ENCODE measurements at places on chromosomes 3 and 15.
A peak's percentile ranks its signal among the peaks of the same experiment; 100 is the strongest.

DNA sequence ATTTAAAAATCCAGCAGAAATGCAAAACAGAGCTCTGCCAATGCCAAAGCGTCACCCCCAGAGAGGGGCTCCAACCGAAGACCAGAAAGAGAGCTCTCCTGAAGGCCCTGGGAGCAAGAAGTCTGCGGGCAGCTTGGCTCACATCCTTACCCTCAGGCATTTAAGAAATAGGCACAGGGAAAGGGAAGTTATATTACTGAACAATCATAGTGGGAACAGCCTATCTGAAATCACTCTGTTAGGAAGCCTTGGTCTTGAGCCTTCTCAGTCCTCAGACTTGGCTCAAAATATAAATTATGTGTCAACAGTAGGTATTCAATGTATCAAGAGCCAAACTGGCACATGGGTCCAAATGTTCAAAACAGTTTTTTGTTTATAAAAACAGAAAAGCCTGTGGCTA lies 10.3 kb upstream of the PPARG start:
- H3K4me1 ChIP-seq: no peaks in the 10 kb centered on the region
- DNase-seq: no peak
- H3K27ac ChIP-seq: no peak overlapping the region
- no peak overlapping the region for H3K4me3 ChIP-seq

DNA sequence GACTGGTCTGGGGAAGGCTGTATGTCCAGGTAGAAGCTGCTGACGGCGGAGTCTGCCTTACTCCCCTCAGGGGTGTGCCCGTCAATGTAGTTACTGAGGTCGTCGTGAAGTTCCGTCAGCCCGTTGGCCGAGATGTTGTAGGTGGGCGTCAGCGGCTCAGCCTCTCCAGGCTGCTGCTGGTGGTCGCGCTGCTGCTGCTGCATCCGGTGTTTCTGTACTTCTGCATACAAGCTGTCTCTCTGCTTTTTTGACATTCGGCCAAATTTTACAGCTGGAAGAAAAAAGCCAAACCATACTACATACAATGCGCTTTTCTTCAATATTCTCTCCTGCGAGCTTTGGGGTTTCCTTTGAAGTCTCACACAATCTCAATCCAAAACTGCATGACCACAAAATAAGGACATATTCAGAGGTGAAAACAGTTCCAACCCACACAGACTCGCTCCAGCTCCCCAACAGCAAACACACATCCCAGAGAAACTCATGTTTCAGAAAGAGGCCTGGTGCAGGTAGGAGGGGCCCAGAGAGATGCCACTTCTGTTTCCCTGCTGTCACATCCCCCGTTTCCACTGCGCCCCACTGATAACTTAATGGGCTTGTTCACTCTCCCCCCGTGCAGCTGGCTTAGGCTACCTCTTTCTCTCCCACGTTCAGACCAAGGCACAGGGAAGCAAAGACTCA lies 32.5 kb upstream of the ICE2 start:
- H3K4me1 ChIP-seq: no peaks in the 10 kb centered on the region
- DNase-seq: no peak
- no peaks in the 10 kb centered on the region for H3K27me3 ChIP-seq
- no peak overlapping the region for H3K4me3 ChIP-seq

DNA sequence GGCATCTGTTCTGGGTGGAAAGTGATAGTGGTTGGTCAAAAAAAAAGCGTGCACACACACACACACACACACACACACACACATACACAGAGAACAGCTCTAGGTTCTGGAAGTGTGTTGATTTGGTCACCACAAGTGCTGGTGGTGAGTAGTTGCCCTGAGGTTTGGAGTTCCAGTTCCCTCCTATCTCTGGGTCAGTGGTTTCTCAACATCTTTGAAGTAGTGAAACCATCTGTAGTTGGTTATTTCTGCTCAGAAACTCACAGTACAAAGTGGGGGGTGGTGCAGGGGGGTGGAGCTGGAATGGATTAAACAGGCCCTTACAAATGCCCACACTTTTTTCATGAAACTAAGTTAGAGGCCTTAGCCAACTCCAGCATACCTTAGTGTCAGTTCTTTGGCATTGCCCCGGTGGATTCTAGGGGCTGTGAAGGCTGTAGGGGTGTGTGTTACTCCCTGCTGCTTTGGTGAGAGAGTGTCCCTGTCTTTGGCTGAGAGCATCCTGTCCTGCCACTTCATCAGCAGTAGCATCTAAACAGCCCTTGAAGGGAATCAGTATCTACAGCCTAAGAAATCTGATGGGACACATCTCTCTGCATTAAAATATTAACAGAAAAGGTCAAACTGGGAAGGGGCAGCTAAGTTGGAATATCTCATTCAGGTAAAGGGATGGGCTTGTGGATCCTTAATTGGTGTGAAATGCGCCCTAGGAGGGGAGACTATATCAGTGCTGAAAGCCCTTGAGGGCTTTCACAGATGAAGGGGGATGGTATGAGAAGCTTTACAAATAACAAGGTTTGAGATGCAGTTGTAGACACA lies 20.6 kb downstream of the SMAD3 start:
- DNase-seq: no peak
- H3K27ac ChIP-seq: no peak overlapping the region
- no peaks in the 10 kb centered on the region for H3K36me3 ChIP-seq
- no peaks in the 10 kb centered on the region for H3K27me3 ChIP-seq
- H3K4me1 ChIP-seq: peaks cover 3% of the 10 kb centered on the region

GRCh38 chr3:127038466-127038865 lies 55.6 kb downstream of the PLXNA1 start:
- H3K27me3 ChIP-seq: no peaks in the 10 kb centered on the region
- no peak overlapping the region for H3K4me3 ChIP-seq
- no peak overlapping the region for H3K27ac ChIP-seq
- H3K36me3 ChIP-seq: peaks cover 6% of the 10 kb centered on the region

GRCh38 chr15:39925112-39925842 lies 5.2 kb upstream of the GPR176 start:
- DNase-seq: no peak
- H3K4me3 ChIP-seq: no peak overlapping the region

- no peak overlapping the region for H3K4me3 ChIP-seq
- peaks cover 14% of the 10 kb centered on the region for H3K36me3 ChIP-seq
- H3K27ac ChIP-seq: no peak overlapping the region
- H3K27me3 ChIP-seq: no peaks in the 10 kb centered on the region
Measured at GRCh38 chr15:69424748-69425413, 10.7 kb downstream of the KIF23 start.

DNA sequence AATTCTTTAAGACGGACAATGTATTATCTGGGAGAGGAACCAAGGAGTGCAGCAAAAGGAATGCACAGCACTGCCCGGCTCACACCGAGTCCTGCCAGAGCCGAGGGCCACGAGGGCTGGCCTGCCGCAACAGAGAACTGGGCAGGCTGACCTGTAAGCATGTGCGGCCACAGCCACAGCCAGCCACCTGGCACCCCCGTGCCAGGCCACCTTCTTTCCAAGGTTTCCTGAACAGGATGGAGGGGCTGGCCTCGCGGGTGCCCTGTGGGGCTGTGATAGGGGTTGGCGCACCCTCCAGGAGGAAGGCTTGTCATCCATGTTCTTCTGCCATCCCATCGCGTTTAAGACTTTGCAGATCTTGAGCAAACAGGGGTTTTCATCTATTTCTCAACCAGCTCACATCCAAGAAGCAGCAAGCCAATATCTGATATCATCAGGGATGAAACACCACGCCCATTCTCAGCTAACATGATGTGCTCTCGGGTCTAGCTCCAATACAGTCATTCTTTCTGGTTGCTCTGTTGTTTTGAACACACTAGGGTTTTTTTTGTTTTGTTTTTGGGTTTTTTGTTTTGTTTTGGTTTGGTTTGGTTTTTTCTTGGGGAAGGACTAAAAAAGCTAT lies 10.2 kb downstream of the CA12 start:
- no peaks in the 10 kb centered on the region for H3K27me3 ChIP-seq
- H3K36me3 ChIP-seq: no peaks in the 10 kb centered on the region
- no peak overlapping the region for H3K27ac ChIP-seq
- no peak for DNase-seq
- H3K4me1 ChIP-seq: no peaks in the 10 kb centered on the region
- H3K4me3 ChIP-seq: no peak overlapping the region

DNA sequence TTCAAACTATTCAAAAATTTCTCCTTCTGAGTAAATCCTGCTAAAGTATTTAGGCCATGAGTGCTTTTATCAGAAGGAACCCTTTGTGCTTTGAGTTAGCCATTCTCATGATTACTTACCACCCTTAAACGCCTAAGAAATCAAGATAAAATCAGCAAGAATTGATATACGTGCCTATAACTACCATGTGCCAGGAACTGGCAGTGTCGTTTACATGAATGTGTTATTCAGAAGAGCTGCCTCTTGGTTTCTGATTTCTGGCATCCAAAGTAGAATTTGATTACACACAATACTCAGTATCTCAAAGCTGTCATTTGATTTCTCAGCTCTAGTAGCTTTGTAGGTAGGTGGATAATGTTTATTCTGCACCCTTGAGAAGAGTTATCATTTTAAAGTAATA lies 351.3 kb upstream of the CCDC54 start:
- H3K27me3 ChIP-seq: no peaks in the 10 kb centered on the region
- no peak overlapping the region for H3K27ac ChIP-seq
- H3K36me3 ChIP-seq: no peaks in the 10 kb centered on the region

- H3K27me3 ChIP-seq: peaks cover 53% of the 10 kb centered on the region
- H3K4me3 ChIP-seq: no peak overlapping the region
- no peak for DNase-seq
- H3K4me1 ChIP-seq: peaks cover 9% of the 10 kb centered on the region
Measured at GRCh38 chr3:147404800-147405230, 1.5 kb downstream of the ZIC4 start.

DNA sequence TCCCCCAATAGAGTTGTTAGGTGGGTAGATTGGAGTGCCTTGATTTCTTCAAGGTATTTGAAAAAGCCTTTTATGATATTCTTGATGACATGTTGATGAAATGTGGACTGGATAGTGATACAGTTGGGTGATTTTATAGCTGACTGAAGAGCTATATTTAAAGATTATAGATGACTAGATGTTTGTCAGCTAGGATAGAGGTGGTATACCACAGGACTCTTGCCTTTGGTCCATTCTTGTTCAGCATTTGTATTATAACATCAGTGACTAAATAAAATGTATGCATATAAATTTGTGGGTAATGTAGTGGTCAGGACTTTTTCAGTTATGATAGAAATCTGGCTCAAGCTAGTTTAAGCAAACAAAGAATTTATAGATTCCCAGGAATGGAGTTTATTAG lies 143.9 kb downstream of the ZNF609 start:
- H3K36me3 ChIP-seq: no peaks in the 10 kb centered on the region
- H3K4me1 ChIP-seq: no peaks in the 10 kb centered on the region
- no peak overlapping the region for H3K27ac ChIP-seq
- no peak overlapping the region for H3K4me3 ChIP-seq
- no peaks in the 10 kb centered on the region for H3K27me3 ChIP-seq
- no peak for DNase-seq

- H3K36me3 ChIP-seq: no peaks in the 10 kb centered on the region
- H3K4me1 ChIP-seq: peaks cover 2% of the 10 kb centered on the region
Measured at GRCh38 chr3:13301286-13301987, 118.7 kb downstream of the NUP210 start.

DNA sequence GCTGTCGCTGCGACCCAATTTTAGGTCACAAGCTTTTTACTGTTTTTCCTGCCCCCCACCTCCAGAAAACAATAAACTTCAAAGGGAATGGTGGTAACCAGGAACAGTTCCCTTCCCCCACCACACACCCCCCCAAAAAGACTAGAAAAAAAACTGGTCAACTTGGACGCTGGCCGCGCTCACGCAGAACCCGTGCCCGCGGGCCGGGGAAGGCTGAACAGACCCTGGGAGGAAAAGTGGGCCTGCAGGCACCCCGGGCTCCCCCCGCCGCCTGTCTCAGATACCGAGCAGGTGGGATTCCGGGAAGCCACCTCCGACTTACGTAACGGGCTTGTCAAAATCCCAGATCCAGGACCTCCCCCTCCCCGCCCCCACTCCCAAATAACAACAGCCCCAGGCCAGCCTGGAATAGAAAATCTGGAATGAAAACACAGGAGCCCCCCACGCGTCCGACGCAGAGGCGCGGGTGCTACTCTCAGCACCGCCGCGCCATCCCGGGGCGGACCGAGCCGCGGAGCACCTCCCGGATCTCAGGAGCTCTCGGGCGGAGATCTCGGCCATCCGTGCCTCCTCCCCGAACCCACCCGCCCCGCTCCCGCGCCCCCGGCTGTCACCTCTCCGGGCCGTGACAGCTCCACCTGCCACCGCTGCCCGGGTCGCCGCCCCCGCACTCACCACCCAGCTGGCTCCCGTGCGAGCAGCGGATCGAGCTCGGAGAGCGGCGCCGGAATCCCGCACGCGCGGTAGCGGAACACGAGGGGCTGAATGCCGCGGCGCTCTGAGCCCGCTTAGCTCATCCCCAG lies 557 bp downstream of the DENND4A start:
- DNase-seq: peak; percentile 2
- no peaks in the 10 kb centered on the region for H3K4me1 ChIP-seq
- H3K27me3 ChIP-seq: no peaks in the 10 kb centered on the region
- H3K4me3 ChIP-seq: peak overlapping the region; percentile 81
- H3K27ac ChIP-seq: no peak overlapping the region
- H3K36me3 ChIP-seq: no peaks in the 10 kb centered on the region

DNA sequence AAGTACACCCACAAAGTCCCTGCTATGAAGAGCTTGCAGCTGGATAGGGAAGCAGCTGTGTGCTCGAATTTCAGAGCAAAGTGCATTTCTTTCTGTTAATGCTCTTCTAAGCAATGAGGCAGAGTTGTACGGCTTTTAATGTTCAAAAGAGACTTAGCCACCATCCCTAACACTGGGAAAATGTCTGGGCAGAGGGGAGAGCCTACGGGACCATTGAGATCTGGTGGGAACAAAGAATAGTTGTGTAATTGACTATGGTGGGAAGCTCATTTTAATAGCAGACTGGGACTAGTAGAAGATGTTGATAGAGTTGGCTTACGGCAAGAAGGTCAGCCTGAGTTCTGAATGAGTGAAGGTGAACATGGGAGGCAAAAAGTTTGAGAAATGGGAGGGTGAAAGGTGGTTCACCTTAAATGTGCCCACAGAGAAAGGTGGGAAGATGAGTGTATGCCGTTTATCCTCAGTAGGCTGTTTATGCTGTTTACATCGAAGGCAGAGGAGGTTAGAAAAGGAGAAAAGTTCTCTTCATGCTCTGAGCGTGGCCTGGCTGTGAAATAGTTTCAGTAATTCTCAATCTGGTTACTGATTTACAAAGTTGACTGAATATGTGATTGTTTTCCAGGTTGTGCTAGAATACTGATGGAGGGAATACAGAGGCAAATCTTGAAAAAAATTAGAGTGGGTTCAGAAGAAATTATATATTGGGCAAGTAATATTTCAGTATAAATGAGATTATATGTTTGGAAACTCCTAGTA lies 22.9 kb upstream of the UTS2B start:
- H3K36me3 ChIP-seq: no peaks in the 10 kb centered on the region
- H3K27me3 ChIP-seq: no peaks in the 10 kb centered on the region
- DNase-seq: no peak
- no peak overlapping the region for H3K4me3 ChIP-seq

- H3K27ac ChIP-seq: no peak overlapping the region
- no peaks in the 10 kb centered on the region for H3K27me3 ChIP-seq
- no peaks in the 10 kb centered on the region for H3K4me1 ChIP-seq
Measured at GRCh38 chr15:70120958-70121623, 23.4 kb upstream of the TLE3 start.

DNA sequence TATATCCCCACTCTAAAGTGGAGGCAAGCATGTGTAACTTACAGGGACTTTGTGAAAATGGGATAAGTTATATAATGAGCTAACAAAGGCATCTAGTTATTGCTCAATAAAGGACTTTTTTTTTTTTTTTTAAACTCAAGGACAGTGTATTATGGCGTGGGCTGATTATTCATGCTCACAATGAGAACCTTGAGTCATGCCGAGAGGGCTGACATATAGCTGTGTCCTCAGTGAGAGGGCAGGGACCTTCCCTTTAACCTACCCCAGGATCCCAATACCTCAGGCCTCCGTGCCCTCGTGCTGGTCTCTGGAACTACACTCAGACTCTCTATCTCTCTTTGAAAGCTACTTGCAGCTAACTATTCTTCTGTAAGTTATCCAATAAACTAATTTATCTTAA lies 319.9 kb upstream of the ICE2 start:
- no peak for DNase-seq
- 0 out of 2 replicates have a peak, but pooled peaks cover 2% of the 10 kb centered on the region for H3K36me3 ChIP-seq
- no peaks in the 10 kb centered on the region for H3K4me1 ChIP-seq
- H3K27me3 ChIP-seq: no peaks in the 10 kb centered on the region
